ENCODE measurements at places on chromosomes 5 and 9.

GRCh38 chr5:99119326-99119725, 190.5 kb upstream of the CHD1 start:
- no peak for DNase-seq

GRCh38 chr5:62948301-62948700, 369.7 kb downstream of the LRRC70 start:
- no peak for DNase-seq

- DNase-seq: no peak
These were observed 8.0 kb downstream of the SLC27A6 start for GRCh38 chr5:128973244-128973643.

DNA sequence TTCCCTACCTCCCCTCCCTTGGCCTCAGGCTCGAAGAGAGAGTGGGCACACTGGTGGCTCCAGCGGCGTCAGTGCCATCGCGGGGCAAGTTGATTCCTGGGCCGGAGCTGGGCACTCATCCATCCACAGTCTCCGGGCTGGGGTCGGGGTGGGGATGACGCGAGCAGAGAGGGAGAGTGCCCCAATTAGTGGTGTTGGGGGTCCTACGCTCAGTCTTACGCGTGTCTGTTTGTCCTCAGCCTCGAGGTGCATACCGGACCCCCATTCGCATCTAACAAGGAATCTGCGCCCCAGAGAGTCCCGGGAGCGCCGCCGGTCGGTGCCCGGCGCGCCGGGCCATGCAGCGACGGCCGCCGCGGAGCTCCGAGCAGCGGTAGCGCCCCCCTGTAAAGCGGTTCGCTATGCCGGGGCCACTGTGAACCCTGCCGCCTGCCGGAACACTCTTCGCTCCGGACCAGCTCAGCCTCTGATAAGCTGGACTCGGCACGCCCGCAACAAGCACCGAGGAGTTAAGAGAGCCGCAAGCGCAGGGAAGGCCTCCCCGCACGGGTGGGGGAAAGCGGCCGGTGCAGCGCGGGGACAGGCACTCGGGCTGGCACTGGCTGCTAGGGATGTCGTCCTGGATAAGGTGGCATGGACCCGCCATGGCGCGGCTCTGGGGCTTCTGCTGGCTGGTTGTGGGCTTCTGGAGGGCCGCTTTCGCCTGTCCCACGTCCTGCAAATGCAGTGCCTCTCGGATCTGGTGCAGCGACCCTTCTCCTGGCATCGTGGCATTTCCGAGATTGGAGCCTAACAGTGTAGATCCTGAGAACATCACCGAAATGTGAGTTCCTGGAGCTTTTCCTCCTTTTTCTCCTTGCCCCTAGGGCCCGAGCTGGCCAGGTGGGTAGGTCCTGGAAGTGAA, 861 bp downstream of the NTRK2 start:
- peak; percentile 67 for DNase-seq

DNA sequence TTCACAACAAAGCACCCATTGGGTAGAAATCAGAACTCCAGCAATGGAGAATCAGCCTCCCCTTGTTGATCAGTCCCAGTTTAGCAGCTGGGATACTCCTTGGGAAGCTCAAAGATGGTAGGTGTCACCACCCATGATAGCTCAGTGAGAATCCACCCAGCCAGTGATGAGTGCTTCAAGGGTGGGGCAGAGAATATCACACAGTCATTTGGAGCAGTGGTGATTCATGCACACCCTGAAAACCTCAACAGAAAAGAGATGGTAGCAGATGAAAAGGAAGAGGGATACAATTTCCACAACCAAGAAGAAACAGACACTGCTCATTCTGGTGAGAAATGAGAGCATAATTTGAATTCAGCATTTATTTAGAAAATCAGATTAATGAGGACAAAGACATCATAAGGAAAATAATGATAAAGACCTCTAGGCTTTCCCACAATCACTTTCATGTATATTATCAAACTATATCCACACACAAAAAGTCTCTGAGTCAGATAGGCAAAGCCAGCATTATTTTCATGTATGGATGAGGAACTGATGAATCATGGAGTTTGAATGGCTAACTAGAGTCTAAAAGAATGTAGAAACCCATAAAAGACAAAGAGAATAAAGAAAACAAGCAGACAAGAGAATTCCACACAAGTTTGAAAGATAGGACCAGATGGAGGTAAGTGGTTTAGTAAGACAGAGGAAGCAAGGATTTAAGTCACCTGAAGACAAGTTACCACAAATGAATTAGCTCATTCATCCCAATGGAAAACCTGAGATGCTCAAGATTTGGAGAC, 82.9 kb downstream of the FEM1C start:
- DNase-seq: no peak

Data from hippocampal formation (tissue), 2 donors.